ENCODE measurements at places on chromosomes 5 and 9.

DNA sequence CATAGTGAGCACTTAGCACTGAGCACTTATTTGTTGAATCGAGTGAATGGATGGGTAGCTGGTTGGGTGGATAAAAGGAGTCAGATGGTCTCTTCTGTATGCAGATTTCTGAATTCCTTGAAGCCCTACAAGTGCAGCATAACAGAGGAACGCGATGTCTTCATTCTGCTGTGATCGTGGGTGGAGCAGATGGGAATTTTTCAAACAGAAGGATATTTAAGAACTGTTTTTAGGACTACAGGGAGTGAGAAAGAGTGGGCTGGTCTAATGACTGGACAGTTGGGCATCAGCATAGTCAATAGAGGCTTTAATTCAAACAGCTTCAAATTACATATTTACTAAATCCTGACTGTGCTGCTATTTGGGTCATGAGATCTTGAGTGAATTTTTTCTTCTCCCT, 253.2 kb downstream of the CEMIP2 start:
- no peak for DNase-seq

- no peak for DNase-seq
Observed at GRCh38 chr9:134800791-134801339, 79.7 kb upstream of the FCN2 start.

DNA sequence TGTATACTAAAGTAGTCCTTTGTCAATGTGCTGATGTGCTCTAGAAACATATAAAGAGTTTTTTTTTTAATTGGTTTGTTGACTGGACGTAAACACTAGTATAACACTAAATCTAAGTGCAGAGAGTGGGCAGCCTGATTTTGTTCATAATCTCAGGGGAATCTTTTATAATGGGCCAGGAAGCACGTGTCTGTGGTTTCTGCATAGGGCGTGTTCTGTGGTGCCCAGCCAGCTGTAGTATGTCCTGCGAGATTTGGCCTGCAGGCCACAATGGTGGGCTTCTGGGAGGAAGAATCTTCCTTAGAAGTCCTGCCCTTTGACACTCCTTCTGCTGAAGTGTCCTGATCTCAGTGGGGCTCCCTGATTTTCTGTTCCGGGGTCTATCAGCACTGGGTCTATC, 49.0 kb upstream of the DHFR start:
- no peak for DNase-seq

GRCh38 chr9:17571825-17572224, 7.0 kb upstream of the SH3GL2 start:
- DNase-seq = no peak

DNA sequence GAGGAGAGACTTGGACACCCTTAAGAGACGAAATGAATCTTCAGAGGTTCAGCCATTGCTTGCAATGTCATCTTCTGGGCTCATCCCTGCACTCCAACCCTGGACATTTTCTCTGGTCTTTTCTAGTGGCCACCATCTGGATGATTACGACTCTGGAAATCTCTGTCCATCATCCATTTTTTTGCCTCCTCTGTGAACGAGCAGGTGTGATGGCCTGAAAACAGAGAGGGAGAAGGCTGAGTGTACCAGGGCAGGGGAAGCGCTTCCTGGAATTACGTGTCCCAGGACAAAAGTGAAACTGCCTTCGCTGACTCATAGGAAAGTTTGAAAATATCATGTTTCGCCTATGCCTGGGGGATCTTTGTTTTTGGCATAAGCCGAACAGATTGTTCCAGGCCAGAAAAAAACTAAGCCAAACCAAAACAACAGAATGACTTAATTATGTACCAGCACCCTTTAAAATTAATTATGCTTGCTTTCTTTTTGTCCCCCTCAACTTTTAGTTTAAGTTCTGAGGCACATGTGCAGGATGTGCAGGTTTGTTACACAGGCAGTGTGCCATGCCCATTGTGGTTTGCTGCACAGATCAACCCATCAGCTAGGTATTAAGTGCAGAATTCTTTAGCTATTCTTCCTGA, 31.9 kb downstream of the ANKRD33B start:
- DNase-seq = peak; percentile 82

- DNase-seq = no peak
Observed at GRCh38 chr5:14488709-14489108, 92.9 kb upstream of the OTULINL start.

DNA sequence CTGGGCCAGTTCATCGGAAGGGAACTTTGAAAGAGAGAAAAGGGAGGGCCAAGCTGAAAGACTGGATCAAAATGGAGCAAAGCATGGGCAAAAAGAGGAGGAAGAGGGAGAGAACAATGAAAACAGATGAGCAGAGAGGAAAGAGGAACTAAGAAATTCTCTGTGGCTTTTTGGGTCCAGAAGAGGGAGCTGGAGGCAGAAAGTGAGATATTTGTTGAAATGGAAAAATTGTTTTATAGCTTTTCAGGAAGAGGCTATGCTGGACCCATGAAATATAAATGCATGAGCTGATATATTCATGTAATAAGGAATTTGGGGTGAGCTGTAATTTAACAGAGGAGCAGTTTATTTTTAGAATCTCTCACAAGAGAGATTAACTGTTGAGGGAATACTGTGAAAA, 457.3 kb downstream of the DMAC1 start:
- DNase-seq = peak; percentile 15

DNA sequence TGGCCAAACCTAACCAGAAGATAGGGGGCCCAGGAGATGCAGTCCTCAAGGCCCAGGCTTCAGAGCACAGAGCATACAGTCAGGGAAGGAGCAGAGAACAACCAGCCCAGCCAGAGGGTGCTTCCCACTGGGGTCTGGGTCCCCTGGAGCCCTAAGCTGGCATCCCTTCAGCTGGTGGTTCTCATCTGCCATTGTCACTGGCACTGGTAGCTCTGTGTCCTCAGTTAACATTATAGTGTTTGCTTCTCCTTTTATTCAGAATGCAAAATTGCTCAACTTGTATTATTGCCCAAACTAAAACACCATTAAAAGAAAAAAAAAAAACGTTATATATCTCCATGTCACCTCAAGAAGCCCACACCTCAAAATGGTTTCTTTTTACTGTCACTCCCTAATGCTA, 219.2 kb downstream of the ENC1 start:
- peak; percentile 54 for DNase-seq

- DNase-seq = no peak
Observed at GRCh38 chr9:134347996-134348395, 21.7 kb downstream of the RXRA start.

DNA sequence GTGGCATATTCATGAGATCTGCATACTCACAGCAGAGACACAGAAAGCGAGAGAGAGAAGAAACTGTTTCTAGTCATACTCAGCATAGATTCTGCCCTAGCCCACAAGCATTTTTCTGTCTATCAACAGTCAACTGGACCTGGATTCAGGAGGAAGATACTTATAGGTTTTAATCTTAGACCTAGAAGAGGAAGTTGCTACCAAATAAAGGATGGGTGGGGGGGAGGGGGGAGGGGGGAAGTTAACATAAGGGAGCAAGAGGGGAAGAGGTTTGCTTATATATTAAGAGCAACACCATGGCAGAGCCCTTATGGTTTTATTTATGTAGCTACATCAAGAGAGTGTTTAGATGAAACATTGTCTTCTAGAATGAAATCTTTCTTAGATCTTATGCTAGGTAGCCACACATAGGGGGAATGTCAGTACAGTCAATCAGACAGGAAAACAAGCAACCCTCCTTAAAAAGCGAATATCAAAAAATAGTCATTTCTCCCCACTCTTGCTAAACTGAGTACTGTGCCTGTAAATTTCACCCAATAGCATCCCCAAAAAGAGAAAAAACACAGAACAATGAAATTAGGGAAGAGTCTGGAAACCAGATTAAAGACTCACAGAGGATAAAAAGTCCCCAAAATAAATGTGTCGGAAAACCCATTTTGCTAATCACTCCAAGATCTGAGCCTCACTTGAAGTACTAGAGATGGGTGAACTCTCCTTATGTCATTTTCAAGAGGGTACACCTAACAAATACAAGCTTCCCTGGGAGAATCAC, 192.7 kb upstream of the NR4A3 start:
- peak; percentile 54 for DNase-seq
